ENCODE measurements at places on chromosomes 6 and 20.

- peak; percentile 81 for DNase-seq
Observed at GRCh38 chr6:157221049-157221816, 102.1 kb downstream of the TMEM242 start.

DNA sequence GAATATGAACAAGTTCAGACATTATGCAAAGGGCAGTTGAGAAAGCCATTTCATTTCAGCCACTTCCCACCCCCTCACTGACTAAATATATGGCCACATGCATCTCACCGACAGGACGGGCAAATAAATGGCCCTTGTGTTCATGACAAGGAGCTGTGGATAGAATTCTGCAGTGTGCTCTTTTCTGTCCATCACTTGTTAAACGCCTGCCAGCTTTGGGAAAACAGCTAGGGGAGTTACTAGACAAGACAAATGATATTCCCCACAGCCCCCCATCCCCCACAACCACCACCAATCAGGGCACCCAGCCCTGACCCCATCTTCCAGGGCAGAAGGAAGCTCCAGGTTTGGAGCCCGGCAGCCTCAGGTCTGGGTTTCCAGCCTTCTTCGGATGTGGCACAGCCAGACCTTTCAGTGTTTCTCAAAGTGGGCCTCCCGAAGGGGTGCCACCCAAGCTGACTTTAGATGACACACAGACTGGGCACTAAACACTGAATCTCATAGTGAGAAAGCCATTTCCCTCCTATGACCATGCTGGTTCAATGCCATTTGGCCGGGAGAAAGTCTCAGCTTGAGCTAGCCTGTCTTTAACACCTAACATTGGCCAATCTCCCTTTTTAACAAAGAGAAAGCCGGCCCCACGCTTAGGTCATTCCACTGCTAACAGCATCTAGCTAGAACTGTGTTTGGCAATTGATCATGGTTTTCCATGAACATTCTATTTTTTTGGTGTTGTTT, 4.0 kb upstream of the RIPOR3 start:
- no peak for DNase-seq

DNA sequence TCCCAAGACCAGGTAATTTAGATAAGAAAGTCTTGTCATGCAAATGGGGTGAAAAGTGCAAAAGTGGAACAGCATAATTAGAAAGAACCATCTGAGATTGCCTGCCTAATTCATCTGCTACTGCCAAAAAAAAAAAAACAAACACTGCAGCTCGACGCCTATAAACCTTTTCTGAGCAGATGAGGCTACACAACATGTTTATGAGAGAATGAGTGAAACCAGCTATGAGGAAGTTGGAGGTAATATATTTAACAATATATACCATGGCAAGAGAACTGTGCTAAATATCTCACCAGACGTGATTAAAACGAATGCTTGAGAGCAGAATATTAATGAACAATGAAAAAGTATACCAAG, 50.0 kb downstream of the LAMA4 start:
- DNase-seq, result no peak

- DNase-seq, result peak; percentile 77
Observed at GRCh38 chr6:45486736-45487135, 109.0 kb upstream of the SUPT3H start.

DNA sequence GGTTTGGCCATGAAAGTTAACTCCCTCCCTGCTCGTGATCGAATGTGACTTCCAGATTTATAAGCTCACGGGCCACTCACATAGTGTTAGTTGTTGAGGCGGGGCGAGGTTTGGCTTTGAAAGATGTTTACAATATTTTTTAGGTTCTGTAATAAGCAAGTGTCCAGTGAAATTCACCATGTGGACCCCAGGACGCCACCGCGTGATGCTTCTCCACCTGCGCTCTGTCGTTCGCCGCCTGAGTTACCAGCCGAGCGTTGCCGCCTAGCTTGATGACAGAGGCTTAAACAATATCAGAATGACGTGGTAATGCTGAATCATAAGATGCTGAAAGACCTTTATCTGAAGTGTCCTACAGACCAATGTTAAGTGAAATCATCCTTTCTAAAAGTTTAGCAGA, 241.0 kb downstream of the MYLK4 start:
- DNase-seq, result no peak

DNA sequence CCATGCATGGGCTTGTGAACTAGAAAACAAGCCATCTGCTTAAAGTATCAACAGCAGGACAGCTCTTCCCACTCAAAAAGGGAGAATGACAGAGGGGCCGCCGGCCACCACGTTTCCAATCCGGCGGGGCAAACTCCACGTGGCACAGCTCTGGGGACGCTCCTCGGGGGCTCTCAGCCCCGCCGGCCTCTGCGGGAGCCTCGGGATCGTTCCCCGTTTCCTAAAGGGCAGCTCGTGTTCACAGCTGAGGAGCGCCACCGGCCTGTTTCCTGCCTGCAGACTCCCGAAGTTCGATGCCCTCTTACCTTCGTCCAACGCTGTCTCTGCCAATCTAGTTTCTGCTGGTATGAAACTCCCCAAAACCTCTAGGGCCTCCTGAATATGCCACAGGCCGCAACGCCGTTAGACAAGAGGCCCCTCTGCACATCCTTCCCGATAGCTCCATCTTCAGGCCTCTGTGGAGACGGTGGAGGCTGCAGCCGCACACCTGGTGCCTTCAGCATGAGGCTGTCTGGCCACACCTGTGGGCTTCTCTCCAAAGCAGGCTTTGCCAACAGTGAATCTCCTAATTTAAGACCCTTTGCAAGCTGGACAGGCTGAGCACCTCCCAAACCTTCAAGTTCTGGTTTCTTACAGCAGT, 46.5 kb downstream of the KCNQ2 start:
- no peak for DNase-seq

DNA sequence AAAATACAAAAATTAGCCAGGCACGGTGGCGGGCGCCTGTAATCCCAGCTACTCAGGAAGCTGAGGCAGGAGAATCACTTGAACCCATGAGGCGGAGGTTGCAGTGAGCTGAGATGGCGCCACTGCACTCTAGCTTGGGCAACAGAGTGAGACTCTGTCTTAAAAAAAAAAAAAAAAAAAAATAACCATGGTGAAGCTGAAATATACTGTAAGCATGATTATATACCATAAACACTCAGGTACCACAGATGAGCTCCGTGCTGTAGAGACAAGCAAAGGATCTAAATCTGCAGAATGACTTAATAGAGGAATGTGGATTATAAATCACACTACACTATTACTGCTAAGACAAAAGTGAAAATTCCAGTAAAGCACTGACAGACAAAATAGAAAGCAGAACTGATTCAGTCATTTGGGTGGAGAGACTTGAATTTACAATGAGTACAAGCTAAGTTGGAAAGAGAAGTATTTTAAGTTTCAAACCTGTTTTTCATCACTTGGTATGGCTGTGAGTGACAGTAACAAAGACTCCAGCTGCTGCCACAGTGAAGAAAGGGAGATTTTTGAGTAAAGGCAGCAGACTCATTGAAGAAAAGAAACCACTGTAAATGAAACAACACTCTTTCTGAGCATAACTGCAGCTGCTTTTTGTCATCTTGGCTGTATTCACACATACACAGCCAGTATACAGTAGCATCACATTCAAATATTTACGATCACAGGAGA, 322.1 kb downstream of the RNGTT start:
- DNase-seq, result no peak

DNA sequence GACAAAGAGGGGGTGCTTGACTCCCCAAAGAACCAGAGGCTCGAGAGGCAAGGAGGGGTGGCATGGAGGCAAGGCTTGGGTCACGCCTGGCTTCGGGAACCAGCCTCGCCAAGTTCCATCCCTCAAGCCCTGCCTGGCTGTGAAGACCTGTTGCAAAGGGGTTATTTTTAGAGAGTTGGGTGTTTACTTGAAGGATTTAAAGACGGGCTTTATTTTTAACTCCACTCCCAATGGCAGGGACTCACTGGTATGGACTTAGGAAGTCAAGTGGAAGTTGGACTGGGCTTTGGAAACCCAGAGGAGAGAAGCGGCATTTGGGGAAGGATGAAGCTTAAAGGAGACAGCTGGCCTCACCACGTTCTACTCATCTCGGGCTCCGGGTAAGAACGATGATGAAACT, 43.1 kb downstream of the JPH2 start:
- no peak for DNase-seq

DNA sequence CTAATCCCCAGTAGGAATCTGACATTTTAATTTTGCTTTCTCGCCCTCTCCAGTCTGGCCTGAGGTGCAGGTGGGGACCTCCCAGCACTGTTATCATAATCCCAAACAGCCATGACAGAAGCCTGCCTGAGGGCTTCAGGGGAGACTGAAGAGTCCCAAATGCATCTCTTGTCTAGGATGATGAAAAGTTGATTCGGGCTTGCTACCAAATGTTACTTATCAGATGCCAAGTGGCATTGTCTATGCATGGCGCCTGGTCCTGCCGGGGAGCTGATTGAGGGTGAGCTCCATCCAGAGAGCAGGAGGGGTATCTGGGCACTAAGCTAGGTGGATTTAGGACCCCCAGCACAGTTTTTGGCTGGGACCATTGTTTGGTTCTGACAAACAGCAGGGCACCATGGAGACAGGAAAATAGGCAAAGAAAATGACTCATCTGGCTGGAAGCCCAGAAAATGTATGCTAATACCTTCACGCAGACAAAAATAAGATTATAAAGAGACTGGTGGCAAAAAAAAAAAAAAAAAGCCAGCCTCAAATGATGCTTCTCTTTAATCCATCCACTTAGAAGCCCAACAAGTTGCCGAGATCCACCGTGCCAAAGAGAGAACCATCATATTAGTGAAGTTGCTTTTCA, 513.7 kb upstream of the SULF2 start:
- no peak for DNase-seq

GRCh38 chr6:34358389-34358905, 34.0 kb downstream of the NUDT3 start:
- no peak for DNase-seq

GRCh38 chr6:128067446-128068118, 166.7 kb upstream of the THEMIS start:
- no peak for DNase-seq

GRCh38 chr6:132687306-132687705, 26.5 kb downstream of the VNN1 start:
- no peak for DNase-seq

DNA sequence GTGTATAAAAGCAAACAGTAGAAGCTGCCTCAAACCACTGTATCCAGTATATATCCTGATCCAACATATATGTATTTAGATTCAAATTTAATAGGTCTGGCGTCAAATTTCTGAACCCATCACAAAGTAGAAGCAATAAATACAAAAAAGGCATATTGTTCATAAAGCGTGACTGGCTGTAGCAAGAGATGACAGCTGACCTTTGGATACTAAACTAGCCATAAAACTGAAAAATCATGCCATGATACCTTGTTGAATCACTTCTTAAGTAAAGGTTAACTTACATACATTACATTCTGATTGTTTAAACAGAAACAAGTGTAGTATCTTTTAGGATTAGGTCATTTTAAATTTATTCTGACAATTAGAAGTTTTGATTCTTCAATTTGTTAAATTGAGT, 372.0 kb upstream of the FLRT3 start:
- DNase-seq, result no peak

GRCh38 chr6:8180327-8181159, 78.2 kb upstream of the EEF1E1 start:
- DNase-seq, result no peak

DNA sequence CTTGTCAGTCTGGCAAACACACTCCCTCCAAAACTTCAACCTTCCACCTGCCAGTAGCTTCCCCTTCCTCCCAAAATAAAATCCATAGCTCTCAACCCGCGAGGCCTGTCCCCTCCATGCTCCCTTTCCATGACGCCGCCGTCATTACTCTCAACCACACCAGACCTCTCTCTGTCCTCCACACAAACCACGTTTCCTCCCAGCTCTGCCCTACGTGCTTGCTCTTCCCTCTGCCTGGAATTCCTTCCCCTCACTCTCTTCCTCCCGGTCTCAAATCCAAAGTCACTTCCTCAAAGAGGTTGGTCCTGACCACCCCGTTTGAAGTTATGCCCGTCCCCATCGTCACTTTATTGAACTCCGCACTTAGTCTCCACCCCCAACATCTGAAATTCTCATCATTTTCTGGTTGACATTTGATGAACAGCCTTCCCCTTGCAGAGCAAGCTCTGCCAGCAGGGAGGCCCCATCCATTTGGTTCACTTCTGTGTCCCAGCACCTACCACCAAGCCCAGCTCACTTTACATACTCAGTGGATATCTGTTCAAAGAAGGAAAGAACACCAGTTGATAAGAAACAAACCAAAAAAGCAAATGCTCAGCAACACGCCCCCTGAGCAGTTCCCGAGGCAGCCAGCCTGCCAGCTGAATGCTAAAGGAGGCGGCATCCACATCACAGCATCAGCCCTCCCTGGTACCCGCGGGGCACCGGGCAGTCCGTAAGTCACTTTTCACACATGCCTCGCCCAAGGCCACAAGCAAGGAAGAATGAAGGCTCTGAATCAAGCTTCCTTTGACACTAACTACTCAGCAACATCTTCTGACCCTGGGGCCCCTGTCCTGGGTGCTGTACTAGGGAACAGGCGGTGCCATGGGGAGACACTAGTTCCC, 125.0 kb downstream of the NFATC2 start:
- DNase-seq, result no peak

DNA sequence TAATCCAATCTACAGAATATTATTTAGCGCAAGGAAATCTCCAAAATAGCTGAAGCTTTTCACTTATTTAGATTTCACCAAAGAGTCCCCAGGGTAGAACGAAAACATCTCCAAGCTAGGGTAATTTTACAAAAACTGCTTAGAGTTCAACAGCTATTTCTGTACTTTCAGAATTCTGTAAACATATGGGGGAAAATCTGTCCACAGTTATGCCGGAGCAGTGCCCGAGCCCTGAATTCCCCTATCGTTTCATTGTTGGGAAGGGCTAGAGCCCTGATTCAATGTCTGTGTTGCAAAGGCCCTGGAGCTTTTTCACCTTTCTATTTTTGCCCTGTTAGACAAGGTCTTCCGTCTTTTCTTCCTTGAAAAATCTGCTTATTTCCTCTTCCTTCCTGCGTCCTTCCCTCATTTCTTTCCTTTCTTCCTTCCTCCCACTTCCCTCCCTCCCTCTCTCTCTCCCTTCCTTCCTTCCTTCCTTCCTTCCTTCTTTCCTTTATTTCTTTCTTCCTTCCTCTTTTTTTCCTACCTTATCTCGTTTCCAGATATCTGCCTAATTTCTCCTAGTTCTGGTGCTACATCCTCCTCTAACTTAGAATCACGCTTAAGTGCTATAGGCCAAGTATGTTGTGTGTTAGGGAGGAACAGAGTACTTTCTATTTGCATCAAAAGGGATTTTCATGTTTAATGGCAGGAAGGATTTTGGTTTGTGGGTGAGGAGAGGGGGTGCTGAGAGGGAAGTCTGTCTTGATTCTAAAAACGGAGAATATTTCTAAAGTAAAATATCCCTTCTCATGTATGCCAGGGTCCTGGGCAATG, 122.5 kb upstream of the BMP2 start:
- DNase-seq, result no peak

DNA sequence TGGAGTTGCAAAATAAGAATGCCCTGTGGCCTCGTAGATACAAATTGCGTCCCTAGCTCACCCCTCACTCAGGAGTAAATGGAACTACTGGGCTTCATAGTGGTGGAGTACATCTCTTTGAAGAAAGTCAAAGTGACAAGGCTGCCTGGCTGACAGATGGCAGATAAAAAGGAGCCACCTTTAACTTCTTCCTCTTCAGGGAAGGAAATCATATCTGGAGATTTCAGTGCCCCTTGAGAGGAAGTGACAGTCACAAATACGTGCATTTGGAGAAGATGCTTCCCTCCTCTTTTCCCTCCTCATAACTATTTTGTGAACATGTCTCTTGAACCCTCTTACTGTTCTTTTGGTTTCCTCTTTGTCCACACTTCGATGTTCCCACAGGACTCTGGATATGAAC, 43.2 kb downstream of the PPP1R3G start:
- no peak for DNase-seq
